ENCODE measurements at places on chromosomes 11 and 22.

GRCh38 chr11:111220721-111221120, 24.8 kb upstream of the POU2AF2 start:
- no peak for DNase-seq

GRCh38 chr11:12249590-12250260, 127.6 kb upstream of the PARVA start:
- no peak for DNase-seq

- no peak for DNase-seq
These were observed 50.2 kb downstream of the MIAT start for GRCh38 chr22:26707581-26707980.

- DNase-seq = no peak
These were observed 299.9 kb upstream of the ANO5 start for GRCh38 chr11:21892736-21893564.

GRCh38 chr11:66002648-66003225, 434 bp downstream of the BANF1 start:
- no peak for DNase-seq

DNA sequence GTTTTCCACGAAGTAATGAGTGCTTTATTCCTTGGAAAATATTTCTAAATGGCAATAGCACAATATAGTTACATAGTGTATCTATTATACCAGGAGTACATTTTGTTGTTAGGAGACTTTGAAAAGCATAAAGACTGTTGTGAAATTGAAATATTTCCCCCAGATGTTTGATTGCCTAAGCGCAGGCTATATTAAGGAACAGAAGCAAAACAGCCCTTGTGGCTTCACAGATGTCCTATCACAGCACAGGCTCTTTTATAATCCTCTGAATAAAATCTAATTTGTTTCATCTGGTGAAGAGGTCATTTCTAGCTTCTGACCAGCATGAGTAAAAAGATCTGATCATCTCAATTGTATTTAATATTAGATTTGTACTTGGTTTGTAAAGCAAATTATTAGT, 48.2 kb downstream of the BSX start:
- DNase-seq = peak; percentile 29

GRCh38 chr22:24170188-24170587, 11.1 kb upstream of the SUSD2 start:
- DNase-seq = no peak

DNA sequence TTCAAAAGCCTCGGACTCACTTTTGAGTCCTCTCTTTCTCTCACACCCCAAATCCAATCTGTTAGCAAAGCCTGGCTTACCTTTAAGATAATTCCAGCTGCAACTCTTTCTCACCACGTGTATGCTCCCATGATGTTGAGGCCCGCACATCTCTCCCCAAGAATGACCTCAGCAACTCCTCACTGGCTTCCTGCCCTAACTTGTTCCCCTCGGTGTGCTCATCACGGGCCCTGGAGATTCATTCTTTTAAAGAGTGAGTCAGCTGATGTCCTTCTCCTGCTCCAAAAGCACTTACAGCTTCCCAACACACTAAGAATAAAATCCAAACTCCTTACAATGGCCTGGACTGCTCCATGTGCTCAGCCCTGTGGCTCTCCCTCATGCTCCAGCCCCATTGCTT, 1041.3 kb downstream of the OPCML start:
- no peak for DNase-seq

GRCh38 chr11:116130122-116130521, 625.9 kb upstream of the CADM1 start:
- no peak for DNase-seq

DNA sequence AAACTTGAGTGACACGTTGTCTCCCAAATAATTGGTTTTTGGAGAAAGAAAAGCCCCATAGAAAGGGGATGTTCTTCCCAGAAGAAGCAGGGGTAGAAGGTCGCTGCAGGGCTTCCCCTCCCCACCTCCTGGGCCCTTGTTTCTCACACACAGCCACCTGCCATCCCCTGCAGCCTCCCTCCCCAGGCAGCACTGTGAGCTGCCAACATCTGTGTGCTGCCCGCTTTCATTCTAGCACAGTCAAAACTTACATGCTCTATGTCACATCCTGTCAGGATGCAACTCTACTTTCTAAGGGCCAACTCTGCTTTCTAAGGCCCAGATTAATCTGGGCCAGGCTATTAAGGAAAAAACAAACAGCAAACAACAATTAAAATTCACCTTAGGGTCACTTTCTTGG, 309.4 kb upstream of the ZC3H12C start:
- DNase-seq = no peak
